Uterus (tissue), 4 donors: ENCODE measurements at places on chromosomes 5 and 9. TPM values are rescaled to one million over a fixed set of nuclear protein-coding genes. Genes with fewer than 3 reads are reported as not detected.

DNA sequence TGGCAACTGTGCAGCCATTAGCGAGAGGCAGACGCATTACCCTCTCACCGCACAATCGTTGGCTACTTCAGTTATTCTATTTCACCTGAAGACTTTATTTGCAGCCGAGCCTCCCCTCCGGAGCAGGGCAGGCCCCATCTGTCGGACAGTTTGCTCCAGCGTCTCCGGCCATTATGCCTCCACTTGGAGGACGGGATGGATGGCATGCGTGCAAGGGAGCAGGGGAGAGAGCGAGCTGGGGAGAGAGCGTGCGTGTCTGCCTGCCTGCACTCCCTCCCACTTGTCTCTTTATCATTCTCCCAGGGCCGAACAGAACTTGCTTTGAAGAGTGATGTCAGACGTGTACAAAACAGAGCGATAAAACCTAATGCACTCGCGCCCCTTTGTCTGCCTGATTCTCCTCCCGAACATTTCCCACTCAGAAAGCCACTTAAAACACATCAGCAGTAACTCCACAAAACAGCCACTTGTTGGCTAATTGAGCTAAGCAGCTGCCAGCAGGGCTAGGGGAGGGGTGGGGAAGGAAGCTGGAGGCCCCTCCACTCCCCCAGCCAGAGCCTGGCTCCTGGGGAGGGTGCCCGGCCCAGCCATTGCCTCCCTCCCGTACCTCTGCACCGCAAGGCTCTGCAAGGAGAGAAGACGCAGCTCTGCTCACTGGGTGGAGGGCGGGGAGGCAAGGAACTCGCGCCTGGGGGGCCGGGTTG is 43.4 kb upstream of the FUBP3 start:
- no peaks in the 10 kb centered on the region for H3K4me1 ChIP-seq
- H3K27ac ChIP-seq: peak overlapping the region; percentile 87
- H3K36me3 ChIP-seq: no peaks in the 10 kb centered on the region
- H3K27me3 ChIP-seq: no peaks in the 10 kb centered on the region

DNA sequence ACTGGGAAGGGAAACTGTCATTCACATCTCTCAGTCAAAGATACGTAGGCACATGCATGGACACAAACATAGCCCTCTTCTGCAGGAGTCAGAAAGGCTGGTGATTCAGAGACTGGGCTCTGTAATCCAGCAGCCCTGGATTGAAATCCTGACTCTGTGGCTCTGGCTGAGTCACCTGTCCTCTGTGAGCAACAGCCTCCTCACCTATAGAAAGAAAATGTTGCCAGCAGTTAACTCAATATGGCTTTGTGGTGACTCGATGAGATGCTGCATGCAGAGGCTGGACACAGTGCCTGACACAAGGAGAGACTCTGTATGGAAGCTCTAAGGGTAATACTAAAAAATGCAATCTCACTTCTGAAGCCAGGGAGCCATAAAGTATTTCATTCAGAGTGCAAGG is 23.9 kb upstream of the CDKN2AIPNL start:
- H3K27me3 ChIP-seq: no peaks in the 10 kb centered on the region
- no peak overlapping the region for H3K4me3 ChIP-seq
- no peaks in the 10 kb centered on the region for H3K36me3 ChIP-seq
- H3K4me1 ChIP-seq: peaks cover 9% of the 10 kb centered on the region

DNA sequence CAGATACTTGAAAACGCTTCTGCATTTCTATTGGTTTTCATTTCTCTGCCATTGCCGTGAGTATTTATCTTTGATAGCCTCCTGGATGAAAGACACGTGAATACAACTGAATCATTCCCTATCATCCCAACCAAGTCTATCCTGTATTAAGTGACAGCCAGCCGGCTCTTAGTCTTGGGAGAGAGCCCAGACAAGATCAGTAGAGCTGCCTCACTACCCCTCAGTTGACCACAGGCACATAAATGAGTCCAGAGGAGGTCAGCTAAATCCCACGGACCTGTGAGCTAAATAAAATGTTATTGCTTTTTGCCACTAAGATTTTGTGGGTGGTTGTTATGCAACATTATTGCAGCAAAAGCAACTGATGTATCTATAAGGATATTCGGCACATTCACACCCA is 639.0 kb upstream of the ACO1 start:
- no peak overlapping the region for H3K4me3 ChIP-seq
- no peaks in the 10 kb centered on the region for H3K36me3 ChIP-seq
- DNase-seq: no peak
- no peak overlapping the region for H3K27ac ChIP-seq
- no peaks in the 10 kb centered on the region for H3K27me3 ChIP-seq

DNA sequence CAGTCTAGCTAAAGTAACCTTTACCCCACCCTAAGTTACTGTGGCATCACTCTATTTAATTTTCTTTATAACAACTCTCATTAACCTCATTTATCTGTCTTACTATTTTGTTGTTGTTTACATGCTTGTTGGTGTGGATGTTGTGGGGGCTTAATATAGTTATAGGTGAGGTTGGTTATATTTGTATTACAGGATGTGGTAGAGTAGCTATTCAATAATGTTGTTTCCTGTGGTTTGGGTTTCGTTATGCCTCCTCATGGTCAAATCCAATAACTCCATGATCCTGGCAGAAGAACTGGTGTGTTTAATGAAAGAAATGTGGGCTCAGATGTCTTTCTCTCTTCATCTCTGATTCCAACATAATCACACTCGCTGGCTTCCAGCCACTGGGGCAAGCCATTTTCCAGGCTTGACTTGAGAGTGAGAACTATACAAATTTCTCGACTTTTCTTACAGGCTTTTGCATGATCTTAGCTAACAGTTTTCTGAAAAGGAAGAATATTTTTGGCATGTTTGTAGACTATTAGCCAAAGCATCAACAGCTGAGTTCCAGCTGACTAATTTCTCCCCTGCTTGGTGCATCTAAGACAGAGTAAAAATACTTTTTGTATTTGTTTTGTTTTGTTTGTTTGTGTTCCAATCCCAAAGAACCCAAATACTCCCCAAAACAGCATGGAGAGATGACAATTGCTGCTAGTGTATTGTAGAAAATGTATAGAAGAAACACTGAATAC is 303.7 kb upstream of the PAPPA start:
- no peaks in the 10 kb centered on the region for H3K4me1 ChIP-seq
- no peaks in the 10 kb centered on the region for H3K27me3 ChIP-seq
- H3K36me3 ChIP-seq: no peaks in the 10 kb centered on the region
- no peak overlapping the region for H3K4me3 ChIP-seq

DNA sequence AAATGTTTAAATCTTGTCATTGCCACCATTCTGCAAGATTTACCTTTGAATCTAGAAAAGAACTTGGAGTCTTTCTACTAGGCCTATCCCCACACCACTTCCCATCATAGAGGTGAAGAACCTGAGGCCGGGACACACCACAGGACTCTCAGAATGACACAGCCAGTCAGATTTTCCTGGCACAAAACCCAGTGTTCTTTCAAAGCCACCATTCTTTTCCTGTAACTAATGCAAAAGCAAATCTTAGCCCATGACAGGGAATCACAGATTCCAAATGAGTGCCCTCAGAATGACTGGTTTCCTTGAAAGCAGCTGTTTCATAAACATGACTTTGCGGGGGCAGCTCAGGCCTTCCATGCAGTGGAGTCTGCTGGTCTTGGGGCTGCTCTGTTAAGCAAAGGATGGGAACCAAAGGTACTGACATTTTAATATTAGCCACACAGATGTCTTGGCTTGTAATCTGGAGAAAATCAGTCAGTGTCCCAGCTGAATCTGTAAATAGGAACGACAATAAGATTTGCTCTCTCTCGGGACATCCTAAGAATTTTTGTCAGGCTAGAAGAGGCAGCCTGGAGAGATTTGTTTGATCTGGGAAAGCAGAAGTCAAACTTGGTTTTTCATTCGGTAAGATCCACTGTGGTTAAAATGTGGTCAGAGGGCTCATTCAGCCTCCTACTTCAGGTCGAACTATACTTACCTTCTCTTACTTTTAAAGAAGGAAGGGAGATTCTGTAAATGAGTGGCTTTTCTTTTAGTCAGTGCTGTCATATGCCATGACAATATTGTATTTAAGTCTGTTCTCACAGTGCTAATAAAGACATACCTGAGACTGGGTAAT is 115.1 kb downstream of the PALM2AKAP2 start:
- no peaks in the 10 kb centered on the region for H3K27me3 ChIP-seq
- DNase-seq: no peak
- H3K4me3 ChIP-seq: no peak overlapping the region
- no peaks in the 10 kb centered on the region for H3K4me1 ChIP-seq

- H3K27ac ChIP-seq: no peak overlapping the region
- H3K4me3 ChIP-seq: no peak overlapping the region
- H3K4me1 ChIP-seq: no peaks in the 10 kb centered on the region
- no peaks in the 10 kb centered on the region for H3K36me3 ChIP-seq
- no peak for DNase-seq
Observed at GRCh38 chr5:56302027-56302426, 68.9 kb upstream of the ANKRD55 start.

DNA sequence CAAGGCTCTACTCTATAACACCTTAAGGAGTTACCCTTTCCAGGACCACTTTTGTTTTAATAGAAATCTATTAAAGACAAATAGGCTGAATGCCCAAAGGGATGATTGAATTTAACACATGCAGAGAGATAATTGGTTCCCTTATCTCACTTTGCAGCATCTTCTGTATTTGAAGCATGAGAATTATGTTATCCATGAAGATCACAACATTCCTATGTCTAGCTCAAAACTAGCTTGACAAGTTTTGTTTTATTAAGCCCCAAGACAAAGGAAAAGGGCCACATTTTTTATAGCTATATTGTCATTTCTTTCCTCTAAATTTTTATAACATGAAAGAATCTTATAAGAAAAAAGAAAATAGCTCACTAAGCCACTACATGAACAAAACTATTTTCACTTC is 57.9 kb upstream of the FTMT start:
- no peak overlapping the region for H3K27ac ChIP-seq
- no peak for DNase-seq
- H3K27me3 ChIP-seq: no peaks in the 10 kb centered on the region
- no peak overlapping the region for H3K4me3 ChIP-seq
- no peaks in the 10 kb centered on the region for H3K4me1 ChIP-seq
- H3K36me3 ChIP-seq: no peaks in the 10 kb centered on the region

DNA sequence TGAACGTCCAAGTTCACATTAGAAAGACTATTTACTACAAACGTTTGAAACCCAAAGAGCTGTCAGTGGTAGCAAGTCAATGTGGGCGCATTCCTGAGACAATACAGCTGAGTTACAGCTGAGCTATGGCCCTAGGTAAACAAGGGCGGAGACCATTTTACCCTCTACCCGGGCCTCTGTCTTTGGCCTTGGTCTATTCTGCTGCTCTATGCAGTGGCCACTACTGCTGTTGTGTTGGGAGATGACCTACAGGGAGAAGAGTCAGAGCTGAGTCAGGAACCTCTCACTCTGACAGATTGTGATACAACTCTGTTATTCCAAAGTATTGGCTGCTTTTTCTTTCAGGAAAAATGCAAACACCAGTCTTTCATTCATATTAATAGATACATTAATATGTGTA is 700.6 kb downstream of the SEMA5A start:
- no peak for DNase-seq
- no peak overlapping the region for H3K27ac ChIP-seq

DNA sequence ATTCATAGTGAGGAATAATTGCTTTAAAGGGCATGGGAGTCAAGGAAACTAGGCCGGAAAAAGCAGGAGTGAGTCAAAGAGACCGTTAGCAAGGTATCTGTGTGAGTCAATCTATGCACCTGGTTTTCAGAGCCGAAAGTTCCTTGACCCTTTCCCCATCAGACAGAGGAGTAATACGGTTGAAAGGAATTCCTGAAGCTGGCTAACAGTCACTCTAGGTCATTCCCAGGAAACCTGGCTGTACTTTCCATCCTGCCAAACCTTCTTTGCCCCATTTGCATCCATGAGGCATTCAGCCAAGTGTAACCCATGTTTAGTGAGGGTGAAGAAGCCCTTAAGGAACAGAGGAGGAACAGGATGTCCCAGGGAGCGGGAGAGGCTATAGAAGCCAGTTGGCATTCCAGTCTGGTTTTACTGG is 16.2 kb downstream of the RBM18 start:
- H3K36me3 ChIP-seq: no peaks in the 10 kb centered on the region
- H3K4me3 ChIP-seq: no peak overlapping the region
- DNase-seq: no peak

GRCh38 chr5:74648835-74649293 is 8.3 kb upstream of the ENC1 start:
- no peak overlapping the region for H3K27ac ChIP-seq
- DNase-seq: no peak
- no peaks in the 10 kb centered on the region for H3K4me1 ChIP-seq
- H3K4me3 ChIP-seq: no peak overlapping the region

- DNase-seq: no peak
- no peak overlapping the region for H3K27ac ChIP-seq
- no peak overlapping the region for H3K4me3 ChIP-seq
- no peaks in the 10 kb centered on the region for H3K36me3 ChIP-seq
- no peaks in the 10 kb centered on the region for H3K27me3 ChIP-seq
- H3K4me1 ChIP-seq: no peaks in the 10 kb centered on the region
Observed at GRCh38 chr9:116288658-116289057, 135.1 kb downstream of the PAPPA start.

DNA sequence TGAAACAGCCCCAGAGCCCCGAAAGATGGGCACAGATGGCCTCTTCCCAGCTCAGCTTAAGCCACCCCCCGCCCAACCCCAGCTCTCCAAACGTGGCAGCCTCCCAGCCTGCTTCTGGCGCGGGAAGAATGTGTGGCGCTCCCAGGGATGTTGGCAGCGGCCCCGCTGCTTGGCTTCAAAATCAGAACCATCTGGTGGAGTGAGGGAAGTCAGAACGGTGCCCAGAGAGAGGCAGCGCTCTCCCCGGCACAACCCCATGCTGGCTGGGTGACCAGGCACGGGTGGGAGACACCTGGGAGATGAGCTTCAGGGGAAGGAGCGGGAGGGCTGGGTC is 72.7 kb upstream of the ORM1 start:
- H3K27me3 ChIP-seq: no peaks in the 10 kb centered on the region
- H3K36me3 ChIP-seq: no peaks in the 10 kb centered on the region
- peak overlapping the region; percentile 58 for H3K27ac ChIP-seq

DNA sequence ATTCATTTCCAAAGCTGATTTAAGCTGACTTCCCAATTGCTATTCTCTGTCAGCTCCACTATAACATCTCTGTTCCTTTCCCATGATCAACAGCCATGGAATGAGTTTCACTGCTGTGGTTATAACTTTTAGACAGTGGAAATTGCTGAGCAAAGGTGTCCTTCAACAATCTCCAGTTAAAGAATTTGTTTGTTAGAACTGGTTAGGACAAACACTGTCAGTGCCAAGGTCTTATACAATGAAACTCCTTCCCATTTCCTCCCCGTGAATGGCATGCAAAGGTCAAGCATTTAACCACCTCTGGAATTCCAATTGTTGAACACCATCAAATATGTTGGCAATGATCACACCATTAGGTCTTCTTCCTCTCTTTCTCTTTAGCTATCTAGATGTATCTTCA is 45.7 kb upstream of the GHR start:
- H3K27ac ChIP-seq: no peak overlapping the region
- H3K4me3 ChIP-seq: no peak overlapping the region
- no peaks in the 10 kb centered on the region for H3K4me1 ChIP-seq
- no peaks in the 10 kb centered on the region for H3K27me3 ChIP-seq
- no peak for DNase-seq
- H3K36me3 ChIP-seq: no peaks in the 10 kb centered on the region

- no peaks in the 10 kb centered on the region for H3K4me1 ChIP-seq
- no peaks in the 10 kb centered on the region for H3K27me3 ChIP-seq
- no peaks in the 10 kb centered on the region for H3K36me3 ChIP-seq
- DNase-seq: no peak
- no peak overlapping the region for H3K27ac ChIP-seq
Observed at GRCh38 chr5:98179791-98180755, 593.4 kb upstream of the RGMB start.

- peaks cover 11% of the 10 kb centered on the region for H3K4me1 ChIP-seq
- H3K36me3 ChIP-seq: no peaks in the 10 kb centered on the region
- no peak overlapping the region for H3K4me3 ChIP-seq
- H3K27me3 ChIP-seq: peaks cover 9% of the 10 kb centered on the region
Observed at GRCh38 chr5:318931-319601, 2.4 kb upstream of the AHRR start.

Gene C9orf153
- total RNA-seq: 1.5 TPM

Gene KCNV2
- total RNA-seq: not detected

Gene LCN15
- not detected for total RNA-seq

Gene GCNT4
- total RNA-seq: 4.0 TPM

Gene PAPPA
- 0.51 TPM for total RNA-seq
